ENCODE measurements at places on chromosomes 1 and 21.

DNA sequence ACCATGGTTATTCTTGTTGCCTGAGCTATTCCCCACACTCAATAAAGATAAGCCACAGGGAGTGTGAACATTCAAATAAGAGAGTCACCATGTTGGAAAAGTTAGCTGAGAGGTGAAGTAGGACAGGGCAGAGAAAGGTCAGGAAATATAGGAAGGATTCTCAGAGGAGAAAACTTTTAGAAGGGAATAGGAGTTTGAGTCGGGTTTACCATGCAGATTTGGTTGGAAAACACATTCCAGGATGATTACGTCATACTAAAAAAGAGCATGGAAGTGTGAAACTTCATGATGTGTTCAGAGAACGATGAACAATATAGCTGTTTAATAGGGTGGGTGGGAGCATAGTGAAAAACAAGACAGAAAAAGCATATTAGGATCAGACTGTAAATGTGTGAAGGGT lies 1125.3 kb upstream of the ADGRL2 start:
- DNase-seq, result no peak

DNA sequence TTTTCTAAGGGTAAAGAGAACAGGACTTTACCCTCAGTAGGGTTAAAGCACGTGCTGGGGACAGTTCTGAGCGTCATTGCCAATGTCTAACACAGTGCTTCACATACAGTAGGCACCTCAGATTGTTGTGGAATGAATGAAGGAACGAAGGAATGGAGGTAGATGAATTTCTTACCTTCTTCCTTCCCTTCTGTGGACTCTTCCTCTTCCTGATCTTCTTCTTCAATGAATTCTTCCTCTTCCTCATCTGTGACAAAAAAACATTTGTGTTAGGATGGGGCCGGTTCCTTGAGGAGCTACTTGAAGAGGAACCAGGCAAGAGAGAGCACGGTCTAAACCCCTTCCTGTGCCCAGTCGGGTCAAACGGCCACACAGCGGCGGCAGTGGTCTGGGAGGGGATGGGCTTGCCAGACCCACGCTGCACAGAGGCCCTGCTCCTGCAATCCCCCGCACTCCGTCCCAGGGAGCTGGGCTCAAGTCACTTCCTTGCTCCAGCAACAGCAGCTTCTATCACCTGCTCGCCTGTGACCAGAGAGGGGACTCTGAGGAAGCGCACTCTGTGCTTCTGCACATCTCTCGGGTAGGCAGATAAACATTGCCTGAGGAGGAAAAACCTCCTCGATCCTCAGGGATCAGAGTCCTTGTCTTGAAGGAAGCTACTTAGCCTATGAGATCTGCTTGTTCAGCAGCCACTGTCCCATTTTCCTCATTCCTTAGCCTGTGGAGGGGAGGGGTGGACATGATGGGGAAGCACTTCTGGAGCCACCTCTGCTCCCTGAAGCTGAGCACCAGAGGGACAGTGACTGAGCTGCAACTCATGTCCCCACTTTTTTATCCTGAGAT lies 8.0 kb upstream of the SLC30A2 start:
- DNase-seq, result no peak

DNA sequence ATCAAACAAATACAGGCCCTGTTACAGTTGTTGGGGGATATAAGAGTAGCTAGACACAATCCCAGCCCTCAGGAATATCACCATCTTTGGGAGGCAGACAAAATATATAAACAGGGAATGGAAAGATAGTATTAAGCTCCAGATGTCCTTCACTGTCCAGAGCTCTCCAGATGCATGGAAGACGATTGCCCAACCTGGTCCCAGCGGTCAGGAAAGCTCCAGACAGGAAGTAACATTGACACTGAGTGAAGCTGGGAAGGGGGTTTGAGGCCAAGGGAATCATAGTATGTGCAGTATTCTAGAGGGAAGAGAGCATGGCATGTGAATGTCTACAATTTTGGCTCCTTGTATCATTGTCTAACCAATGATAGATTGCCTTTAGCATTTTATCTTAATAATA lies 173.9 kb upstream of the HOOK1 start:
- no peak for DNase-seq

DNA sequence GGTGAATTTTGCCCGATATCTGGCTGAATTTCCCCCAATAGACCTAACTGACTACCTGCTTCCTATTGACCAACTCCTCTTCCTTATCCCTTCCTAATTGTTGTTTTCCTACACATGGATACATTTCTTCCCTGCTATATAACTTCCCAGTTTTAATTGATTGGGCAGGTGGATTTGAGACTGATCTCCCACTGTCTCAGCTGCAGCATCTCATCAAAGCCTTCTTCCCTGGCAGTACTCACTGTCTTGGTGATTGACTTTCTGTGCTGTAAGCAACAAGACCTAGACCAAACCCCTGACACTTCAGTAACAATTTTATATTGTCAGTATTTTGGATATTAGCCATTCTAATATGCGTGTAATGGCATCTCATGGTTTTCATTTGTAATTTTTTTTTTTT lies 11.3 kb upstream of the PLA2G2A start:
- DNase-seq, result no peak

DNA sequence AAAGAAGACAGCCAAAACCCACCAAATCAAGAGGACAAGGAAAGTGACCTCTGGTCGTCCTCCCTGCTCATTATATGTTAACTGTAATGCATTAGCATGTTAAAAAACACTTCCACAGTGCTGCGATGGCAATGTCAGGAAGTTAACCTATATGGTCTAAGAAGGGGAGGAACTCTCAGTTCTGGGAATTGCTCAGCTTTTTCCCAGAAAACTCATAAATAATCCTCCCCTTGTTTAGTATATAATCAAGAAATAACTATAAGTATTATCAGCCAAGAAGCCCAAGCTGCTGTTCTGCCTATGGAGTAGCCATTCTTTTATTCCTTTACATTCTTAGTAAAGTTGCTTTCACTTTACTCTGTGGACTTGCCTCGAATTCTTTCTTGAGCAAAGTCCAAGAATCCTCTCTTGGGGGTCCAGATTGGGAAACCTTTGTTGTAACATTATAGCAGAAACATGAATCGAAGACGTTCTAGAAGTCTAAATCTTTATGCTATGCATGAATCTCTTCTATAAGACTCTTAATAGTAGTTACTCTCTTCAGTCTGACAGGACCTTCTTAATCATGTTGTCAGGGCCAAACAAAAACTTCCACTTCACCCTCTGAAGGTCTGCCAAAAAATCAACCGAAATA lies 110.0 kb upstream of the VANGL1 start:
- no peak for DNase-seq

- DNase-seq, result no peak
Measured at GRCh38 chr21:25080661-25081060, 526.6 kb downstream of the MRPL39 start.

- no peak for DNase-seq
Measured at GRCh38 chr1:109241344-109241743, 8.0 kb upstream of the CELSR2 start.

DNA sequence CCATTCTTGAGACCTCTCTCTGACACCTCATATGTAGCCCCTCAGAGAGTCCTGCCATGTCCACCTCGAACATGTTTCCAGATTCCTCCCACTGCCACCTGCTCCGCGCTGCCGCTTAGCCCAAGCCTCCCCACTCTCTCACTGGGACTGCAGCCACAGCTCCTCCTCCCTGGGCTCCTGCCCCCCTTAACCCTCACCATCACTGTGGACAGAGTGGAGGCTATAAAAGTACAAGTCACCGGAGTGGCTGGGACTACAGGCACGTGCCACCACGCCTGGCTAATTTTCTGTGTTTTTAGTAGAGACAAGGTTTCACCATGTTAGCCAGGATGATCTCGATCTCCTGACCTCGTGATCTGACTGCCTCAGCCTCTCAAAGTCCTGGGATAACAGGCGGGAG lies 77.0 kb downstream of the VWA5B1 start:
- no peak for DNase-seq

GRCh38 chr1:240635466-240636256 lies 23.7 kb upstream of the GREM2 start:
- DNase-seq, result no peak

DNA sequence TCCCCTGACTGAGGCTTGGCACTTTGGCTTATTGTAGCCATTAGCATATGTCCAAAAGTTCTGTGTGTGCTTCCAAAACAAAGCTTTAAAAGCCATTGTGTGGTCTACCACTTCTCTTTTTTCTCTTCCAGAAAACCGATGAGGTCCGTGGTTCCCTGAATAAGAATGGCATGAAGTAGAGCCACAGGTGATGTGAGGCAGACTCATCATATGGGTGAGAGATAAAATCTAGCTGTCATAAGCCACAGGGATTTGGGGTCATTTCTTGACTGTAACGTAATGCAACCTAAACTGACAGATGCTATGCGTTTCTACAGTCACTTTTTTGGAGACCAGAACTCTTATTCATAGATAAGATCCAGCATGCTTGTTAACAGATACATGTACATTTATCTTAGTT lies 7.0 kb upstream of the GREM2 start:
- DNase-seq, result no peak

DNA sequence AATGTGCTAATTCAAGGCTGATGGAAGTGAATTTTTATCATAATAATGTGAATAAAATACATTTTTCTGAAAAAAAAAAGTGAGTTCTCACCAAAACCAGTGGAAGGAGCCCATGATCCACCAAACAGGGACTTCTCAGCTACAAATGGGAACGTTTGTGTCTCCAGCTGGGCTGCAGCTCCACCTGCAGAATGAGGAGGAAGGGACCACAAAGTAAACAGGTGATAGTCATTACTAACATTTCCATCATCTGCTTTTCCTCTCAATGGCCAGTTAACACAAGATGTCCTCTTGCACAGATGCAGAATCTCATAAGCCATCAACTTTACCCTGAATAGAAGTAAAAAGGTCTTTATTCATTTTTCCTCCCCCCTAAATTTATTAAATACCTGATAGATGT lies 246.2 kb downstream of the MRPL39 start:
- no peak for DNase-seq

DNA sequence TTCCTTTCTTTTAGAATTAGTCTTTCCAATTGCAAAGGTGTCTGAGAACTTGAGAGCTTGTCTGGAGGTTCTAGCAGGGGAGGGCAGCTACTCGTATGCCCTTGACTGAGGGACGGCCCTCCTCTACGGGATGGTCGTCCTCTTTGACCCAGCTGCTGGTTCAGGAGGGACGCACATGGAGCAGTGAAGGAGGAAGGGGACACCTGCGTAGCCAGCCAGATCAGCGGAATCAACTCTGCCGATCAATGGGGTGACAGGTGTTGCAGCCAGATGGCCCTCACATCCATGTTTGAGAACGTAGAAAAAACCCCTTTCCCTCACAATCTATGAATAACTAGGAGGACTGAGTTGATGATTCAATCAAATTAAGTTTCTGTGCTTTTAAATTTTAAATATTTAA lies 15.7 kb upstream of the A3GALT2 start:
- no peak for DNase-seq

DNA sequence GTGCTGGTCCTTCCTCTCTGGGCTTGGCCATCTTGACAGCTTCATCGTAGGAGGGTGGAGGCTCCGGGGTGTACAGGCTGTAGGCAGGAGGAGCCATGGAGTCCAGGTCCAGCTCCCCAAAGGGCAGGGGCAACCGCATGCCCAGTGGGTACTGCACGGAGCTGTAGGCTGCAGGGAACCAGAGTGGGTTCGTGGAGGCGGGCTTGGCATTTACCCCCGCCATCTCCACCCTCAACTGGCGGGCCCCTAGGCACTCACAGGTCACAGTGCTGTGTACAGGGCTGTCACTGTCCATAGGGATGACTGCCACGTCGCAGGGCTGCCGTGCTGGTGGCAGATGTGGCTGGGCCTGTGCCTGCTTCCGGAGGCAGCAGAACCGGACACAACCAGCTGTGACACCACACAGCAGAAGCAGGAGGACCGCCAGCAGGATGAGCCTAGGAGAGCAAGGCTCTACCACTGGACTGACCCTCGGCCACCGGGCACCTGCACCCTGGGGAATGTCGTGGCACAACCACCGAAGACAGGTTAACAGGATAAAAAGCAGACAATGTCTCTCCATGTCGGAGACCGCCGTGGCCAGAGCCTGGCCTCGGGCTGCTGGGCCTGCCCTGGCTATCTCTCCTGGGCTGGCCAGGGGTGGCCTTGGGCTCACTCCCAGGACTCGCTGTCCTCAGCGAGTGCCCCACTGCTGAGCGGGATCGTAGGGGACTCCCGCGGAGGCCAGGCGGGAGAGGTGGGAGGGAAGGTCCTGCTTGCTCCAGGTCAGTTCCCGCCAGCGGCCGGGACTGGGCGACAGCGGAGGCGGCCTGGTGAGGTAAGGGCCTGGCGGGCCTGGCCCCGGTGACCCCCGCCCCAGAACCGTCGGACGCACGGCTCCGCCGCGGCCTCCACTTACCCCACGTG lies 831 bp downstream of the TMEM52 start:
- no peak for DNase-seq

DNA sequence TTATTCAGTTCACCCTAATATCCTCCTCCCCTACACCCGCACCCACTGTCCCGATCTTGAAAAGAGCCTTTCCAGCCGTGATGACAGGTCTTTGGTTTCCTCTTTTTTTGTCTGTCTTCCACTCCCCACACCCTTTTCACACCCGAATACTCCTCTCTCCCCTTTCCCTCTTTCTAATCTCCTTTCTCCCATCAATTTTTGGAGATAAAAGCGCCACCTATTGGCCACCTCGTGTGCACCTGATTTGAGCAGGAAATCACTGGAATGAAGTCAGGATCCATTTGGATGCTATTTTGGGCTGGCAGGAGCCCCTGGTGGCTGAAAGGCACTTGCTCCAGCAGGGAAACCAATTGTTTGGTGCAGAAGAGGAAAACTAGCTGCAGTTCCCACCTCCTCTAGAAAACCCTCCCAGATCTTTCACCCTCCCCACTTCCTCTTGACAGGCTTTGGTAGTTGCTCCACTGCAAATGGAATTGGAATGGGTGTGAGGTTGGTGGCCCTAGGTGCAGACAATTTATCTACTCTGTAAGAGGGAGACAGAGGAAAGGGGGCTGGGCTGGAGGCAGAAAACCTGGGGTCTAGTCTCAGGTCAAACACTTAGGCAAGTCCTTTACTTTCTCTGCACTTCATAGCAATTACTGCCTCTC lies 8.4 kb downstream of the FOXE3 start:
- DNase-seq, result no peak

GRCh38 chr1:18776777-18777176 lies 82.7 kb downstream of the TAS1R2 start:
- no peak for DNase-seq

GRCh38 chr1:245255783-245256182 lies 101.0 kb downstream of the KIF26B start:
- no peak for DNase-seq

DNA sequence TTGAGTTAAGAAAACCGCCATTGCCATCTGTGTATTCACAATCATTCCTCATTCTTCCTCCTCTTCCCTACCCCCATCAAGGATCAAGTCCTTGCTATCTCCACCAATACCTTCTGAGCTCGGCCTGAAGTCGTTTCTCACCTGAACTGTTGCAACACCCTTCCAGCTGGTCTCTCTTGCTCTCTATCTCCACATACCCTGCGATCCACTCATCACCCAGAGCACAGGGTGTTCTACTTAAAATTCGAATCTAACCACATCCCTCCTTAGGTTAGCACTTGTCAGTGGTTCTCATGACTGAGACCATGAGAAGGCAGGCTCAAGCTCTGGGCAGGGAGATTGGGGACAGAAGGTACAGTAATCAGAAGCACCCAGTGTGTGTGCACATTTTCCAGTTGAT lies 4.6 kb downstream of the IVL start:
- DNase-seq, result peak; percentile 5
